ENCODE measurements at places on chromosomes 6 and 20. TPM values are rescaled to one million over a fixed set of nuclear protein-coding genes. Genes with fewer than 3 reads are reported as not detected.

The BMP5 gene
- 5.5 TPM for total RNA-seq

The RAET1G gene
- not detected for total RNA-seq

The MTHFD1L gene
- 18.0 TPM for total RNA-seq

The CTAGE9 gene
- not detected for total RNA-seq

The AMD1 gene
- 92.3 TPM for total RNA-seq

The CCN6 gene
- total RNA-seq, result not detected

The TOX2 gene
- total RNA-seq, result 5.1 TPM

The CALHM6 gene
- 8.5 TPM for total RNA-seq

The IMPG1 gene
- total RNA-seq, result not detected

The TNXB gene
- 6.0 TPM for total RNA-seq

The FAM162B gene
- total RNA-seq, result 2.8 TPM

The OTOR gene
- not detected for total RNA-seq

The RPL10A gene
- 977 TPM for total RNA-seq

The CRISP2 gene
- total RNA-seq, result 1.6 TPM

The MYBL2 gene
- 1.6 TPM for total RNA-seq

The SCRT2 gene
- total RNA-seq, result 0.92 TPM

The KHDC1 gene
- total RNA-seq, result 7.8 TPM
